ENCODE measurements at places on chromosomes 7 and 10. TPM values are rescaled to one million over a fixed set of nuclear protein-coding genes. Genes with fewer than 3 reads are reported as not detected.

C10orf143 gene
- 5.4 TPM for total RNA-seq

LRRN3 gene
- total RNA-seq: 5.0 TPM

SLC18A3 gene
- total RNA-seq: not detected

TBX20 gene
- 0.12 TPM for total RNA-seq

WNT8B gene
- total RNA-seq: not detected

DNA sequence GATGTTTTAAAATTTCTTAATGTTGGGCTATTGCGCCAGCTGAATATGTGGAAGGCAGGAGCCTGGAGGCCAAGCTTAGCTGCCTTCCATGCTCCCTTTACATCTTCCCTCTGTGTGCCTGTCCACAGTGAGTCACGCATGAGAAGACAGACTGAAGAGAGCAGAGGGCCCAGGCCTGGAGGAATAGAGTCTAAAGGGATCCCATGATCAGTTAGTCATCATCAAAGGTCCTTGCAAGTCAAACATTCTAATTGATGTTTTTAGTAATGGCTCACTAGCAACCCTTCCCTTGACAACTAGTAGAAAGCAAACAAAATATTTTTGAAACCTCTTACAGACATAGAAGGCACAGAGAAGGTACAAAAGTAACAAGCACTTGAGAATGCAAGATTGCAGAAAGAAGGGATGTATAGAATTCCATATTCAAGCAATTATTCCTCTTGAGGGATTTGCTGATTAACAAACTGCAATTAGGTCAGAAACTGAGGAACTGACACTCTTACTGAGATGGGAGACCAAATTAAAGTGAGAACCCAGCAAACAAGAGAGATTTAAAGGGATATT is 30.7 kb upstream of the APBB1IP start:
- H3K27me3 ChIP-seq: no peaks in the 10 kb centered on the region
- H3K27ac ChIP-seq: no peak overlapping the region
- H3K4me3 ChIP-seq: no peak overlapping the region
- no peaks in the 10 kb centered on the region for H3K36me3 ChIP-seq
- DNase-seq: peak; percentile 53

DNA sequence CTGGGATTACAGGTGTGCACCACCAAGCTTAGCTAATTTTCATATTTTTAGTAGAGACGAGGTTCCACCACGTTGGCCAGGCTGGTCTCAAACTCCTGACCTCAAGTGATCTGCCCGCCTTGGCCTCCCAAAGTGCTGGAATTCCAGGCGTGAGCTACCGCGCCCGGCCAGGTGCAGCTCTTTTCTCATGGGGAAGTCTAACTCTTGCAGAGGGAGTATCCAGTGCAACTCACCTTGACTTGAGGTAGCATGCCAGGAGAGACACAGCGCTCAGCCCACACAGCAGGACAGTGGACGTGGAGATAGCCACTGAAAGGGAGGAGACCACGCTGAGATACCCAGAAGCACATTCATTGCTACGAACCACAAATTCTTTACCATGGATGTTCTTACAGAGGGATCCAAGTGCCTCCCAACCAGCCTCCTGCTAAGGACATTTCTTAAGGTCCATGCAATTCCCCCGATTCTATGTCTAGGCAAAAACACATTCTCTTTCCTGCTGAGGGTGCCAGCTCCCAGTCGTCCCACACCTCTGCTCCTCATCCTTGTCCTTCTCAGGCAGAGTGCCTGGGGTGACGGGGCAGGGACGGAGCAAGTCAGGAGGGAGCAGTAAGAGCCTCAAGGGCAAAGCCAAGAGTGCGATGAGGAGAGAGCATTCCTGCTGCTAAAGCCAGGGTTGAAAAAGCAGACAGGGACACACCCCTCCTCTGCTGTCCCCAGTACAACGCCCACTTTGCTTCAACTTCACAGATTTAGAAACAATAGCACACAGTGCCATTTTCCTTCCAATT is 21.0 kb downstream of the IL15RA start:
- no peaks in the 10 kb centered on the region for H3K4me1 ChIP-seq
- peaks cover 80% of the 10 kb centered on the region for H3K36me3 ChIP-seq
- H3K4me3 ChIP-seq: no peak overlapping the region
- H3K27ac ChIP-seq: no peak overlapping the region
- no peaks in the 10 kb centered on the region for H3K27me3 ChIP-seq

GRCh38 chr10:93182049-93182327 is 108.3 kb downstream of the CYP26A1 start:
- H3K27ac ChIP-seq: no peak overlapping the region
- H3K27me3 ChIP-seq: no peaks in the 10 kb centered on the region
- H3K36me3 ChIP-seq: no peaks in the 10 kb centered on the region
- no peak for DNase-seq
- H3K4me1 ChIP-seq: no peaks in the 10 kb centered on the region

GRCh38 chr7:65989694-65990080 is 7.7 kb upstream of the GUSB start:
- H3K36me3 ChIP-seq: no peaks in the 10 kb centered on the region
- no peak for DNase-seq
- no peaks in the 10 kb centered on the region for H3K4me1 ChIP-seq
- H3K4me3 ChIP-seq: no peak overlapping the region

- H3K27ac ChIP-seq: no peak overlapping the region
- no peaks in the 10 kb centered on the region for H3K36me3 ChIP-seq
- no peaks in the 10 kb centered on the region for H3K4me1 ChIP-seq
- no peak overlapping the region for H3K4me3 ChIP-seq
- no peak for DNase-seq
These were observed 461.5 kb upstream of the COBL start for GRCh38 chr7:51778121-51778520.

DNA sequence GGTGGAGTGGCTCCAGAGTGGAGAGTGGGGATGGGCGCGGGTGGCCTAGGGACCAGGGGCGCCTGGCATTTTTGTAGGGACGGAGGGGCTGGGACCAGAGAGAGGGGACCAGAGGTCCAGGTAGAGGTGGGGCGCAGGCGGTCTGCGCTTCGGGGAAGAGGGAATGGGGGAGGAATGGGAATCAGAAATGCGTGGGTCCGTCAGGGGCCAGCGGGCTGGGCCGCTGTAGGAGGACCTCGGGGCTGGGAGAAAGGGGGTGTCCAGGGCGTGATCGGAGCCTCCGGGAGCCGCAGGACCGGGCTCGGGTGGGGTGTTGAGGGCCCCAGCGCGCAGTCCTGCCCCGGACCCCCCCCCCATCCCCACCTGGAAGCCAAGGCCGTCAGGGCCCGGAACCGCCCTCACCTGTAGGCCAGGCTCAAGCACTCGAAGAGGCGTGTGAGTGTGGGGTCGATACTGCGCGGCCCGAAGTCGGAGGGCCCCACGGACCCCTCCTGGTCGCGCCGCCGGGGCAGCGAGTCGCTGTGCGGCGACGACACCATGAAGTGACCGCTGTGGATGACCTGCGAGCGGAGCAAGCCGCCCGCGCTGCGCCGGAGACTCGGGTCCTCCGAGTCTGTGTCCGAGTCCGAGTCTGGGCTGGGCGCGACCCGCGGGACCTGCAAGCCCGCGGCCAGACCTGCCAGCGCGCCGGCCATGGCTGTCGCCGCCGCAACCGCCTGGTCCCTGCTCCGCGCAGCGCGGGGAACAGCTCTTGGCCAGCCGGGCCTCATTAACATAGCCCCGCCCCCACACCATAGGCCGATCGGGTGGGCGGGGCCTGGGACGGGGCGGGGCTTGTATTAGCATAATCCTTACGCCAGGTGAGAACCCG is at the start of gene MLXIPL:
Gene MLXIPL (minus strand): TSS at position 725 of the 871 bp plus-strand sequence. CDS start 30 bp downstream, at position 695.
- no peak for DNase-seq
- H3K36me3 ChIP-seq: no peaks in the 10 kb centered on the region
- H3K27ac ChIP-seq: no peak within 1 kb of the TSS
- peaks cover 26% of the 10 kb centered on the region for H3K27me3 ChIP-seq
- peaks cover 21% of the 10 kb centered on the region for H3K4me1 ChIP-seq

GRCh38 chr7:86664486-86664885 is 20.8 kb downstream of the GRM3 start:
- no peaks in the 10 kb centered on the region for H3K36me3 ChIP-seq
- H3K4me3 ChIP-seq: no peak overlapping the region
- H3K27ac ChIP-seq: no peak overlapping the region
- DNase-seq: no peak
- H3K4me1 ChIP-seq: no peaks in the 10 kb centered on the region

- H3K27me3 ChIP-seq: no peaks in the 10 kb centered on the region
- no peak for DNase-seq
- H3K36me3 ChIP-seq: no peaks in the 10 kb centered on the region
- no peak overlapping the region for H3K27ac ChIP-seq
These were observed 89.9 kb downstream of the CDH23 start for GRCh38 chr10:71486484-71487114.

GRCh38 chr7:134891262-134891695 is 95.0 kb upstream of the AGBL3 start:
- peak; percentile 79 for DNase-seq
- H3K4me1 ChIP-seq: peaks cover 10% of the 10 kb centered on the region
- H3K27ac ChIP-seq: peak overlapping the region; percentile 71
- H3K4me3 ChIP-seq: peak overlapping the region; percentile 29
- peaks cover 19% of the 10 kb centered on the region for H3K27me3 ChIP-seq

GRCh38 chr10:77214799-77215198 is 422.8 kb downstream of the KCNMA1 start:
- DNase-seq: no peak
- H3K4me1 ChIP-seq: no peaks in the 10 kb centered on the region
- no peak overlapping the region for H3K4me3 ChIP-seq
- H3K27ac ChIP-seq: no peak overlapping the region

DNA sequence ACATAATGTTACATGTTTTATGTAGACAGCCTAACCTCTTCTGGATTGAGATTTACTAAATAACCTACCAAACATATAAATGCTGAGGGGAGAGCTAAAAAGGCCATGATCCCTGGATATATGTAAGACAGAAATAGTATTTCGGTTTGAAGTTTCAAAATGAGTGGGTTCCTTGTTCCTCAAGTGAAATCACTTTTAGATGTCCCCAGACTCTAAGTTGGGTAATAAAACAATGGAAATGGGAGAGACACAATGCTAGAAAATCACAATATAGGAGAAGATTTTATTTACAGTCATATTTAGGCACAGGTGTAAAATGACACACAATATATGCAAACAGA is 56.5 kb downstream of the SHTN1 start:
- H3K36me3 ChIP-seq: peaks cover 15% of the 10 kb centered on the region
- no peaks in the 10 kb centered on the region for H3K27me3 ChIP-seq
- H3K4me1 ChIP-seq: peaks cover 22% of the 10 kb centered on the region
- H3K27ac ChIP-seq: no peak overlapping the region
